T-cell (primary cell): ENCODE measurements at places on chromosomes 12 and 14.
A peak's percentile ranks its signal among the peaks of the same experiment; 100 is the strongest.

GRCh38 chr12:54725233-54725843 is 77.2 kb upstream of the DCD start:
- no peaks in the 10 kb centered on the region for H3K4me1 ChIP-seq
- no peaks in the 10 kb centered on the region for H3K27me3 ChIP-seq
- no peaks in the 10 kb centered on the region for H3K36me3 ChIP-seq
- no peak overlapping the region for H3K4me3 ChIP-seq
- H3K27ac ChIP-seq = no peak overlapping the region

- peak overlapping the region; percentile 9 for H3K27ac ChIP-seq
- no peak overlapping the region for H3K4me3 ChIP-seq
- no peaks in the 10 kb centered on the region for H3K27me3 ChIP-seq
- DNase-seq = no peak
- peaks cover 13% of the 10 kb centered on the region for H3K4me1 ChIP-seq
- H3K36me3 ChIP-seq = peaks cover 21% of the 10 kb centered on the region
These were observed 30.5 kb downstream of the YLPM1 start for GRCh38 chr14:74793506-74794155.

DNA sequence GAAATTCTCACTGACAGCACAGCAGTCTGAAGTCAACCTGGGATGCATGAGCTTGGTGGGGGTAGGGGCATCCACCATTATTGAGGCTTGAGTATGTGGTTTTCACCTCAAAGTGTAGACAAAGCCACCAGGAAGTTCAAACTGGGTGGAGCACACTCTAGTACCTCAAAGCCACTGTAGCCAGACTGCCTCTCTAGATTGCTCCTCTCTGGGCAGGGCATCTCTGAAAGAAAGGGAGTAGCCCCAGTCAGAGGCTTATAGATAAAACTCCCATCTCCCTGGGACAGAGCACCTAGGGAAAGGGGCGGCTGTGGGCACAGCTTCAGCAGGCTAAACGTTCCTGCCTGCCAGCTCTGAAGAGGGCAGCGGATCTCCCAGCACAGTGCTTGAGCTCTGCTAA is 143.0 kb downstream of the KITLG start:
- no peaks in the 10 kb centered on the region for H3K36me3 ChIP-seq
- no peak overlapping the region for H3K27ac ChIP-seq
- H3K4me1 ChIP-seq = no peaks in the 10 kb centered on the region
- no peak overlapping the region for H3K4me3 ChIP-seq
- H3K27me3 ChIP-seq = no peaks in the 10 kb centered on the region

- no peaks in the 10 kb centered on the region for H3K4me1 ChIP-seq
- no peak for DNase-seq
- no peak overlapping the region for H3K27ac ChIP-seq
- no peaks in the 10 kb centered on the region for H3K27me3 ChIP-seq
- H3K36me3 ChIP-seq = no peaks in the 10 kb centered on the region
These were observed 26.4 kb downstream of the FAM222A start for GRCh38 chr12:109739747-109740693.

- peak overlapping the region; percentile 46 for H3K4me3 ChIP-seq
- peaks cover 26% of the 10 kb centered on the region for H3K36me3 ChIP-seq
- DNase-seq = no peak
- peak overlapping the region; percentile 71 for H3K27ac ChIP-seq
- H3K27me3 ChIP-seq = no peaks in the 10 kb centered on the region
These were observed 91.3 kb downstream of the DAD1 start for GRCh38 chr14:22497671-22498093.

- H3K27me3 ChIP-seq = no peaks in the 10 kb centered on the region
- no peak for DNase-seq
- no peak overlapping the region for H3K27ac ChIP-seq
- no peaks in the 10 kb centered on the region for H3K4me1 ChIP-seq
- no peak overlapping the region for H3K4me3 ChIP-seq
- H3K36me3 ChIP-seq = no peaks in the 10 kb centered on the region
These were observed 99.1 kb downstream of the PTPN11 start for GRCh38 chr12:112517730-112518364.

DNA sequence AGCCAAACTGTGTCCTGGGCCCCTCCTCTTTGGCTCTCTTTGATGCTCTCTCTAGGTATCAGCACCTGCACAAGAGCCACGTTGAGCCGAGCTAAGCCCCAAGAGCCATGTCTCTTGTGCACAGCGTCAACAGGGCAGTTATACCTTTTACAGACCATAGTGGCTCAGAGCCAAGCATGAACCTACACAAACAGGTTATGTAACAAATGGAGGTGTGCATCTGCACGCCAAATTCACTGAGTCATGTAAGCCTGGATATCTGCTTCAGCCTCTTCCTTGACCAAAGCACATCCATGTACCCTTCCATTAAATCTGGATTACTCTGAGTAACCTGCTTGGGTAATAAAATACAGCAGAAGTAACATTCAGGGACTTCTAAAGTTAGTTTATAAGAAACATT is 509.7 kb downstream of the NAV3 start:
- no peak overlapping the region for H3K27ac ChIP-seq
- no peaks in the 10 kb centered on the region for H3K27me3 ChIP-seq
- H3K4me3 ChIP-seq = no peak overlapping the region
- H3K4me1 ChIP-seq = no peaks in the 10 kb centered on the region
- DNase-seq = no peak

- no peaks in the 10 kb centered on the region for H3K36me3 ChIP-seq
- H3K27me3 ChIP-seq = no peaks in the 10 kb centered on the region
- peak overlapping the region; percentile 45 for H3K27ac ChIP-seq
- no peak for DNase-seq
- no peak overlapping the region for H3K4me3 ChIP-seq
These were observed 176.9 kb downstream of the PRKCH start for GRCh38 chr14:61498303-61498702.

- DNase-seq = no peak
- no peak overlapping the region for H3K4me3 ChIP-seq
- H3K27me3 ChIP-seq = no peaks in the 10 kb centered on the region
- no peak overlapping the region for H3K27ac ChIP-seq
- H3K36me3 ChIP-seq = peaks cover 4% of the 10 kb centered on the region
These were observed 47.3 kb downstream of the WDR20 start for GRCh38 chr14:102187044-102187443.

- no peaks in the 10 kb centered on the region for H3K4me1 ChIP-seq
- H3K4me3 ChIP-seq = no peak overlapping the region
- no peak for DNase-seq
- no peaks in the 10 kb centered on the region for H3K27me3 ChIP-seq
- H3K27ac ChIP-seq = no peak overlapping the region
These were observed 177.6 kb upstream of the LMNTD1 start for GRCh38 chr12:25730489-25731349.

GRCh38 chr12:112349431-112349830 is 32.8 kb downstream of the HECTD4 start:
- no peaks in the 10 kb centered on the region for H3K36me3 ChIP-seq
- no peak overlapping the region for H3K27ac ChIP-seq
- H3K27me3 ChIP-seq = no peaks in the 10 kb centered on the region
- H3K4me3 ChIP-seq = no peak overlapping the region
- no peak for DNase-seq
- peaks cover 12% of the 10 kb centered on the region for H3K4me1 ChIP-seq

DNA sequence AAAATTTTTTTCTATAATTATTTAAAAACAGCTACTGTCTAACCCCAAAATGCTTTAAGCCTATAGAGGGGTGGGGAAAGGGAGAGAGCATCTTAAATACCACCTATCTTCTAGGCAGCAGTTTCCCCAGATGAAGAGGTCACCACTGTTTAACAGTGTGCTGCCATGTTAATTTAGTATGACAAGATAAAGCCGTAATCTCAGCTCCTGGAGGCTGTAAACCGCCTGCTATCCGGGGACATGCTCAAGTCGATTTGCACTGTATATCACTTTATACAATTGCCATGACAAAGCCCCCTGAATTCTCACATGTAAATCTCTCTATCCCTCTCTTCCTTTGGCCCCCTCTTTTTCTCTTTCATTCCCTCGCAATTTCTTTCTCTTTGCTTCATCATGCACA is 68.5 kb downstream of the SOX5 start:
- H3K4me3 ChIP-seq = no peak overlapping the region
- H3K4me1 ChIP-seq = no peaks in the 10 kb centered on the region
- no peak for DNase-seq
- no peaks in the 10 kb centered on the region for H3K27me3 ChIP-seq
- no peaks in the 10 kb centered on the region for H3K36me3 ChIP-seq

GRCh38 chr14:82915381-82915780 is 1381.7 kb upstream of the SEL1L start:
- no peak for DNase-seq
- H3K27ac ChIP-seq = no peak overlapping the region
- H3K4me3 ChIP-seq = no peak overlapping the region
- no peaks in the 10 kb centered on the region for H3K27me3 ChIP-seq
- no peaks in the 10 kb centered on the region for H3K4me1 ChIP-seq

GRCh38 chr12:11849757-11850504 is 200.5 kb downstream of the ETV6 start:
- H3K36me3 ChIP-seq = peaks cover 4% of the 10 kb centered on the region
- H3K4me3 ChIP-seq = no peak overlapping the region
- H3K27ac ChIP-seq = no peak overlapping the region
- no peak for DNase-seq
- no peaks in the 10 kb centered on the region for H3K4me1 ChIP-seq

DNA sequence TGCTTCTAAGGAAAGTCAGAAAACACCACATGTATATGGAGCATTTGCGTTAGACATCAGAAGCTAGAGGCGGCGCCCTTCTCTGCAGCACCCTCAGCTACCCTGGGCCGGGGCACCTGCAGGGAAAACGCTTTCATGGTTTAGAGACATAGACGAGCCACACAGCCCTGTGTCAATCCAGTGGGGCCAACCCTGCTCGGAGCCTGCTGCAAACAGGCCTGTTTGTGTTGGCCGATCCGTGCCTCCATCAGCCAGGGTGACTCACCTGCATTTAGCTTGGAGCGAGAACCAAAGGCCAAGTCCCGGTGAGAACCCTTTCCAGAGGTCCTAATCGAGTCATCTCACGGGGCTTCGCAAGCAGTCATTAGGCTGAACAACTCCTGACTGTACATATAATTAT is 19.5 kb upstream of the FZD10 start:
- DNase-seq = no peak
- no peaks in the 10 kb centered on the region for H3K4me1 ChIP-seq
- no peaks in the 10 kb centered on the region for H3K36me3 ChIP-seq
- peaks cover 2% of the 10 kb centered on the region for H3K27me3 ChIP-seq

GRCh38 chr14:21299562-21300130 is 19.8 kb downstream of the RPGRIP1 start:
- no peak overlapping the region for H3K27ac ChIP-seq
- DNase-seq = no peak
- H3K36me3 ChIP-seq = no peaks in the 10 kb centered on the region

DNA sequence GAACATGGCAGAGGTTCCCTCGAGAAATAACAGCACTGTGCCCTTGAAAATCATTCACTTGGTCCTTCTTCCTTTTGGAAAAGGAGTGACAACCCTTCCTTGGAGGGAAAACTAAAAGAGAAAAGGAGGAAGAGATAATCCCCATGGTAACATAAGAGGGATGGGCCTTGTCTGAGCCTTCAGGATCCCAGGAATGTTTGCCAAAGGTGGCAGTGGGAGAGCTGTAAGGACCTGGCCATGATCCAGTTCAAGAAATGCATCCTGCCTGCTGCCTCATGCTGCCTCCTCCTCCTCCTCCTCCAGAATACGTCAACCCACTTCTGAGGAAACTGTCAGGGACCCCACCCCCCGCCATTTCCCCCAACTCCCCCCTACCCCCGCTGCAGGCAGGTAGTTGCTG is 118.8 kb downstream of the KCNK10 start:
- no peak overlapping the region for H3K27ac ChIP-seq
- H3K4me1 ChIP-seq = no peaks in the 10 kb centered on the region
- no peak overlapping the region for H3K4me3 ChIP-seq

DNA sequence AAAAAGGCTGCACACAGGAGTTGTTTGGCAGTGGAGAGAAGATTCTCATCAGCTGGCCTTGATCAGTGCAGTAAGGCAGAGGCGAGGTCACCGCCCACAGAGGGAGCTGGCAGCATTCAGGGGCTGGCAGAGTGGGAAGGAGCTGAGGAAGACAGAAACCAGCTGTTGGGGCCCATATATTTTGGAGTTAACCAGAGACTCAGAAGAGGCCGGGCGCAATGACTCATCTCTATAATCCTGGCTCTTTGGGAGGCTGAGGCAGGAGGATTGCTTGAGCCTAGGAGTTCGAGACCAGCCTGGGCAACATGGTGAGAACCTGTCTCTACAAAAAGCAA is 17.7 kb downstream of the SMCO2 start:
- no peak for DNase-seq
- no peaks in the 10 kb centered on the region for H3K4me1 ChIP-seq
- no peaks in the 10 kb centered on the region for H3K27me3 ChIP-seq
- no peak overlapping the region for H3K27ac ChIP-seq
- no peak overlapping the region for H3K4me3 ChIP-seq
- H3K36me3 ChIP-seq = no peaks in the 10 kb centered on the region

DNA sequence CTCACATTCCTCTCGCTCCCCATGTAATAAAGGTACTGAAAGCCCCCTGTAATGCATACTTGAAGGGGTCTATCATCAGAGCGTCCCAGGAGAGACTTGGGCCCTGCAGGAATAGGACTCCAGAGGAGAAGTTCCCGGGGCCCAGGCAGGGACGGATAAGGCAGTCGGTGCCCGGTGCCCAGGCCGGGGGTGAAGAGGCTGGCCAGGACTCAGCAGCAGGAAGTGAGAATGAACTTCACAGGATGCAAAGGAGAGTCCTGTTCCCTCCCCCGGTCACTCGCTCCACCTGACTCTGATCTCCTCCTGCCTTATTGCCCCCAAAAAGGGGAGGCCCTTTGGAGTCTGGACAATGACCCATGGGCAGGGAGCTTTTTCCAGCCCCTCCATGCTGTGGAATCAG is 40.2 kb downstream of the LRRC74A start:
- DNase-seq = no peak
- H3K27me3 ChIP-seq = peaks cover 41% of the 10 kb centered on the region
- H3K4me3 ChIP-seq = no peak overlapping the region
- H3K27ac ChIP-seq = no peak overlapping the region
- peaks cover 27% of the 10 kb centered on the region for H3K4me1 ChIP-seq
- no peaks in the 10 kb centered on the region for H3K36me3 ChIP-seq

GRCh38 chr12:90953956-90954421 is 987 bp downstream of the CCER1 start:
- no peaks in the 10 kb centered on the region for H3K36me3 ChIP-seq
- no peak for DNase-seq
- H3K27ac ChIP-seq = no peak overlapping the region
- H3K4me3 ChIP-seq = no peak overlapping the region

GRCh38 chr12:126342866-126343265 is 1277.6 kb downstream of the AACS start:
- H3K4me3 ChIP-seq = no peak overlapping the region
- H3K36me3 ChIP-seq = no peaks in the 10 kb centered on the region
- no peak overlapping the region for H3K27ac ChIP-seq
- H3K4me1 ChIP-seq = no peaks in the 10 kb centered on the region

GRCh38 chr14:81484120-81484519 is 49.5 kb downstream of the SEL1L start:
- DNase-seq = no peak
- H3K36me3 ChIP-seq = no peaks in the 10 kb centered on the region
- no peak overlapping the region for H3K4me3 ChIP-seq
- H3K27ac ChIP-seq = no peak overlapping the region
- H3K4me1 ChIP-seq = peaks cover 9% of the 10 kb centered on the region
- no peaks in the 10 kb centered on the region for H3K27me3 ChIP-seq

GRCh38 chr14:42994051-42994736 is 1387.5 kb downstream of the LRFN5 start:
- no peaks in the 10 kb centered on the region for H3K27me3 ChIP-seq
- H3K27ac ChIP-seq = no peak overlapping the region
- no peak overlapping the region for H3K4me3 ChIP-seq

- DNase-seq = no peak
- H3K4me3 ChIP-seq = no peak overlapping the region
- peaks cover 29% of the 10 kb centered on the region for H3K4me1 ChIP-seq
These were observed 238.6 kb upstream of the CRY1 start for GRCh38 chr12:107331912-107332311.

- no peaks in the 10 kb centered on the region for H3K36me3 ChIP-seq
- H3K27me3 ChIP-seq = peaks cover 6% of the 10 kb centered on the region
- H3K4me1 ChIP-seq = peaks cover 7% of the 10 kb centered on the region
- H3K27ac ChIP-seq = no peak overlapping the region
- peak overlapping the region; percentile 2 for H3K4me3 ChIP-seq
These were observed 1.5 kb downstream of the WNT10B start for GRCh38 chr12:48969833-48970701.
